T-helper 2 cell (primary cell): ENCODE measurements at places on chromosomes 4 and X.

DNA sequence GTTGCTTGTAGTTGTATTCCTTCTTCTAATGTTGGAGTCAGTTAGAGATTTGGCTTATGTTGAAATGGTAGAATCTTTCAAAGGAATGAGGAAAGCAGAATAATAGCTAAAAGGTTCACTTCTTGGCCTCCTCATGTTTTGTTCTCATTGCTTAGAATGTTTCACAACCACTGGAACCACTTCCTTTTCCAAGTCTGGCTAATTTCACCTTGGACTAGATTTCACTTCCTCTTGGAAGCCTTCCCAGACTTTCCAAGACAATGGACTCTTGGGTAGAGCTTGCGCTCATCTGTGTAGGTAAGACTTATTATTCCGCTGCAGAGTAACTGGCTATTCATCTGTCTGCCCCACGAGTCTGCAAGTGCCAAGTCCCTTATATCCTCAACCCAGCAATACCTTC is 8.3 kb downstream of the SPATA18 start:
- DNase-seq, result no peak

- no peak for DNase-seq
Measured at GRCh38 chr4:110183643-110184042, 14.8 kb downstream of the ELOVL6 start.

- no peak for DNase-seq
Measured at GRCh38 chr4:152334931-152335330, 201.0 kb downstream of the FBXW7 start.

- no peak for DNase-seq
Measured at GRCh38 chrX:11470250-11470974, 177.2 kb downstream of the AMELX start.

- DNase-seq, result no peak
Measured at GRCh38 chr4:47057991-47058390, 26.6 kb downstream of the GABRB1 start.

GRCh38 chrX:11386001-11386523 is 92.8 kb downstream of the AMELX start:
- no peak for DNase-seq

DNA sequence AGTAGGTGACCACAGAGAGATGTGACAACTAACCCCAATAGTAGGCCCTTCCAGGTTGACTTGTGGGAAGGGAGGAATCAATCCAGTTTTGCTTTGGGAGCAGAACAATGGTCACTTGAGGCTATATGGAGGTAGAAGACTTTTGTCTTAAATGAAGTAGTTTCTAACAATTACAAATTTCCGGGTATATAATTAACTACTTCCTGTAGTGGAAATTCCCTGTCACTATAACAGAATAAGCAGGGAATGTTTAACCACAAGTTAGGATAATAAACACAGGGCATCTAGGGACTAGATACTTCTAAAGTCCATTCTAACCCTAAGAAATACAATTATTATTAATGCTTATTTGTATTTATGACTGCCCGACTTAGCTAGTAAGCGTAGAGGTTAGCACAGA is 99.0 kb upstream of the TRPC3 start:
- no peak for DNase-seq

DNA sequence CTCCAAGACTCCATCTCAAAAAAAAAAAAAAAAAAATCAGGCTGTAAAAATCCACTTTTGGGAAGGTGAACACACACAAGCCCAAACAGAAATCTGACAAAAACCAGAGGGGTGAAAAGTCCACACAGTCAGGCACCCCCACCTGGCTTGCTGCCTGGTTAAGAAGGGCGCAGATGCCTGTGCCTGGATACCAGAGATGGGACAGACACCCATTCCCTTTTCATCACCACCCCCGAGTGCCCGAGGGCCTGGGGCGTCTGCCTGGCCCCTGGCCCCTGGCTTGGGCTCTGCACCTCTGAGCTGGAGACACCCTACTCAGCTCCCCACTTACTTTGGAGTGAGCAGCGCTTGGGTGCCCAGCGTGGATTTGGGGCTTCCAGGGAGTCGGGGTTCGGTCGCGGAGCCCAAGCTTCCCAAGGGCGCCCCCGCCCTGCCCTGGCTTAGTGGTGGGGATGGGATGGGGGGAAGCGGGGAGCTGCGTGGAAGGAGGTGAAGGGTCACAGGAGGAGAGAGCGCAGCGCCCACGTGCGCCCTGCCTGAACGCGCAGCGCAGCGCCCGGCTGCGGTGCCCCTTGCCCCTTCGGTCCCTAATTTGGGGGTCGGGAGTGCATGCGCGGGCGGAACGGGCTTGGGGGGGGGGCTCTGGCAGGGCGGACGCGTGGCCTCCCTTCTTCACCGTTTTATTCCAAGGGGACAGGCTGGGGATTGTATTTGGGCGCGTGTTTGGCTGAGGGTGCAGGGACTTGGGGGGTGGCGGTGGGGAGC is 11.3 kb downstream of the SHOX start:
- DNase-seq, result no peak

GRCh38 chr4:114229706-114230105 is 250.3 kb upstream of the ARSJ start:
- DNase-seq, result no peak

DNA sequence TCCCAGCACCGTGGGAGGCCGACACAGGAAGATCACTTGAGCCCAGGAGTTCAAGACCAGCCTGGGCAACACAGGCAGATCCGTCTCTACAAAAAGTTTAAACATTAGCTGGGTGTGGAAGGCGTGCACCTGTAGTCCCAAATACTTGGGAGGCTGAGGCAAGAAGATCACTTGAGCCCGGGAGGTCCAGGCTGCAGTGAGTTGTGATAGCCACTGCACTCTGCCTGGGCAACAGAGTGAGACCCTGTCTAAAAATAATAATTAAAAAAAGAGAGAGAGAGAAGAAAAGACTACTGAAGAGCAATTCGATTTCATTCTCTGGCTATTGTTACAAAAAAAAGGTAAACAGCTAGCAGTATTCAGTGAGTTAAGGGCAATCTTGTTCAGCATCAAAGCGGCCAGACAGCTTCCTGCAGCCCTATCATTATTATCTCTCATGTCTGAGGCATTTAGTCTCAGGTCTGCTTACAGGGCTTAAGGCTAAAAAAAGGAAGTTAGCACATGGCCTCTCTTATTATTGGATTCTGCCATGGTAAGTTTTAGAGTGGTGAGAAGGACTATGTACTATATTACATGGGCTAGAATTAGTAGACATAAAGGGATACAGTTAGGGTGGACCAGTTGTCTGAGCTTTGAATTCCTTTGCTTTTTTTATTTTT is 37.9 kb downstream of the ARHGEF6 start:
- no peak for DNase-seq

DNA sequence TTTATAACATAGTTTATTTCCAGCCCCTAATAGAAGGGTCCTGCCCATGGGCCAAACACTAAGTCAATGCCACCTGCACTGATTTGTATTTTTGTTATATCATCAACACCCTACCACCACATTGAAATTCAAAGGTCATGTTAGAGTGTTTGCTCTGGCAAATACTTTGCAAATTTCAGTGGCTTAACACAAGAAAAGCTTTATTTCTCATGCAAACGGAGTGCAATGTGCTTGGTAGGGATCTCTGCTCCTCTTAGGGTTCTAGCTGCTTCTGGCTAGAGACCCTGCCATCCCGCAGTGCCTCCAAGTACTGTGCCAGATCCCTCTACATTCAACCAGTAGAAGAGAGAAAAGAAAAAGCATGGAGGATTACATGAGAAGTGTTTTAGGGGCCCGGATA is 230.8 kb upstream of the TET2 start:
- DNase-seq, result no peak

DNA sequence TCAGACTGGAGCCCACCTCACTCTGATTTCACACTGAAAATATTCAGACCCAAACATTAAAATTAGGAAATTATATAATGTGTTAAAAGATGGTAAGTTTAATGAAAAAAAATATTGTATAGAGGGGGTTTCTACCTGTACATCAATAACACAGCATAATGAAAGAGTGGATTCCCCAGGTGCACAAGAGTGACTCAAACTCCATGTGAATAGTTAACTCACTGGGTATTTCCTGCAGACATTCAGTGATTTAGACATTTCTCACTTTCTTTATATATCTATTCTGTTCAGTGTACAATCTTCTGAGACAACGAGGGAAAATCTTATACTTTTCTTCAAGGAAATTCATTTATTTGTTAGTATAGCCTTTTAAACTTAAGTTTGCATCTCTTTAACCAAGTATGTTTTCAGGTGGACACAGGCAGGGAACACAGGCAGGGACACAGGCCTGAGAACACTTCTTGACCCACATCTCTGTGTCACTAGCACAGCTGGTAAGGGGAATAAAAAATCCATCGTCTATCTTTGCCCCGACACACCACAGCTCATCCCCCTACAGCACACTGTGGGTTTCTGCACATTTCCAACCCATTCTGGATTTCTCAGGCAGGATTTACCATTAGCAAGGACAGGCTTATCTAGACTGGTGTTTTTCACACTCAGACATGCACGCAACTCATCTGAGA is 525.5 kb upstream of the BOD1L1 start:
- no peak for DNase-seq

GRCh38 chr4:16337936-16338335 is 111.7 kb upstream of the TAPT1 start:
- peak; percentile 3 for DNase-seq

- no peak for DNase-seq
Measured at GRCh38 chrX:135424469-135424868, 2.7 kb downstream of the SMIM10L2A start.

- DNase-seq, result no peak
Measured at GRCh38 chr4:55920571-55920970, 28.2 kb upstream of the CEP135 start.

GRCh38 chr4:26044524-26044923 is 130.5 kb downstream of the SMIM20 start:
- no peak for DNase-seq

GRCh38 chr4:165620913-165621312 is 242.1 kb downstream of the CPE start:
- DNase-seq, result no peak

DNA sequence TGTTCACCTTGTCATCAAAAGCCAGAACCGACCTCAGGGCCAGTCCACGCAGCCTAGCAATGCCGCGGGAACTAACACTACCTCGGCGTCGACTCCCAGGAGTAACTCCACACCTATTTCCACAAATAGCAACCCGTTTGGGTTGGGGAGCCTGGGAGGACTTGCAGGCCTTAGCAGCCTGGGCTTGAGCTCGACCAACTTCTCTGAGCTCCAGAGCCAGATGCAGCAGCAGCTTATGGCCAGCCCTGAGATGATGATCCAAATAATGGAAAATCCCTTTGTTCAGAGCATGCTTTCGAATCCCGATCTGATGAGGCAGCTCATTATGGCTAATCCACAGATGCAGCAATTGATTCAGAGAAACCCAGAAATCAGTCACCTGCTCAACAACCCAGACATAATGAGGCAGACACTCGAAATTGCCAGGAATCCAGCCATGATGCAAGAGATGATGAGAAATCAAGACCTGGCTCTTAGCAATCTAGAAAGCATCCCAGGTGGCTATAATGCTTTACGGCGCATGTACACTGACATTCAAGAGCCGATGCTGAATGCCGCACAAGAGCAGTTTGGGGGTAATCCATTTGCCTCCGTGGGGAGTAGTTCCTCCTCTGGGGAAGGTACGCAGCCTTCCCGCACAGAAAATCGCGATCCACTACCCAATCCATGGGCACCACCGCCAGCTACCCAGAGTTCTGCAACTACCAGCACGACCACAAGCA is 898 bp downstream of the UBQLN2 start:
- DNase-seq, result no peak

DNA sequence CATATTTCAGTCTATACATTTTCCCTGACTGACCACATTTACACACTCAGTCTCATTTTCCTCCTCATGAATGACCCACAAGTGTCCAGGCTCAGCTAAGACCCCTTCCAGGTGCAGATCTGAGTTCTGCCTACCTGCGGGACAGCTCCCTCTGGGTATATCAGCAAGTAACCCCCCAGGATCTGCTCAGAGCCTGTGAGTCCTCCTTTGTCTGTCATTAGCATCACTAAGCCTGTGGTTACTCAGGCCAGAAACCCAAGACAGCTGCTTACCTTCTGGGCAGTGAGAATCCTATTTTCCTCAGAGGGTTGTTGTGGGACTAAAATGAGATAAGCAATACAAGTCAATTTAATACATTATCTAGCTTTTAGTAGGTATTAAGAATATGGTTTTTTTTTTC is 487.6 kb upstream of the BOD1L1 start:
- no peak for DNase-seq

- no peak for DNase-seq
Measured at GRCh38 chrX:39974270-39974669, 123.5 kb downstream of the BCOR start.

GRCh38 chr4:6245246-6246169 is 24.1 kb upstream of the WFS1 start:
- DNase-seq, result no peak

- no peak for DNase-seq
Measured at GRCh38 chr4:113209652-113210320, 160.3 kb downstream of the ANK2 start.

DNA sequence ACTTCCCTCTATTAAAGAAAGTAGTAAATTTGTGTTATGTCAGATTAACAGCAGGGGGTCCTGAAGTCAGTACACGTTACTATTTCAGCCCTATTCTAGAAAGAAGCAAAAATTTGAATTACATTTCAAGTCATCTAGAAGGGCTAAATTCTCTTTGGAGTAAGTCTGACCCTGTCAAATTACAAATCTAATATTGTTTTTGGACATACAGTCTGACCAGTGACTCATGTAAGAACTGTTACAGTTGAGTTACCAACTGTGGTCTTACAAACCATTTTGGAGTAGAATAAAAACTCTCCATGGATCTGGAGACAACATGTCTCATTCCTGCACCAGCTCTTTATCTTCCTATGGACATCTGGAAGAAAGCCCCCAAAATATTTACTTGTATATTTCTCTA is 36.0 kb upstream of the GYPA start:
- DNase-seq, result no peak

DNA sequence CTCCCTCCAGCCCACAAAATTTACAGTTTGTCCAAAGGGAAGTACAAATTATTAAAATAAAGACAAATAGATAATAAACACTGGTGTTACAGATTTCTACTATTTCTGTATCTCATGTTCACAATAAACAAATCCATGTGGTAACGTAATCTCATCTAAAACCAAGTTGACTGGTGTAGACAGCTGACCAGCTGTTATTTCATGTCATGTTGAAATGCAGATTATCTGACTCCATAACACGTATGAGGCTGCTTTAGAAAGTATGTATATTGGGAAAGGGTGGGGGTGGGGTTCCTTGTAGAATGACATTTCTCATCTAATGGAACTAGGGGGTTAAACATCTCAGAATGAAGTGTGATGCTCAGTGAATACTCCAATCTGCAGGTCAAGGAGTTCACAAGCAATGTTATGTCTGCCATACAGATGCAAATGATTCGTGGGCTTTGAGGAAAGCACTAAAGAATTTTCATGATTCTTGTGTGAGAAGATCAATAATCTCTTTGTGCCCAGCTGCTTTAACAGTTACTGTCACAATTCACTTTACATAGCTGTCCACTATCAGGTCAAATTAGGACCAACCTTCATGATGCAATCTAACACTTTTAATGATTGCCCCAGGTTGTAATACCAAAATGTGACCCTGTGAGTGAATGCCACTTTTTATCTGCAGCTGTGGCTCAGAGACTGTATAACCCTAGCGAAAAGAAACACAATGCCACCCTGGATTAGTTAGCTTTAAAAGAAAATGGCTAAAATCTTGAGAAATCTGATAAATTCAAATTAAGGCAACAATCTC is 114.0 kb downstream of the ENOX2 start:
- DNase-seq, result no peak

- no peak for DNase-seq
Measured at GRCh38 chrX:96314985-96315384, 369.7 kb upstream of the DIAPH2 start.
